ENCODE measurements at places on chromosomes 11 and 22. TPM values are rescaled to one million over a fixed set of nuclear protein-coding genes. Genes with fewer than 3 reads are reported as not detected.

GRCh38 chr22:36267058-36267457, 14.1 kb downstream of the APOL1 start:
- DNase-seq = no peak
- no peak overlapping the region for H3K27ac ChIP-seq
- H3K4me1 ChIP-seq = peaks cover 2% of the 10 kb centered on the region
- no peaks in the 10 kb centered on the region for H3K27me3 ChIP-seq
- peaks cover 37% of the 10 kb centered on the region for H3K36me3 ChIP-seq

GRCh38 chr11:106397787-106398501, 320.5 kb downstream of the AASDHPPT start:
- H3K36me3 ChIP-seq = no peaks in the 10 kb centered on the region
- H3K4me1 ChIP-seq = no peaks in the 10 kb centered on the region
- H3K27me3 ChIP-seq = no peaks in the 10 kb centered on the region
- DNase-seq = no peak
- H3K4me3 ChIP-seq = no peak overlapping the region
- H3K27ac ChIP-seq = no peak overlapping the region

- no peak for DNase-seq
- no peak overlapping the region for H3K27ac ChIP-seq
- H3K36me3 ChIP-seq = no peaks in the 10 kb centered on the region
- H3K27me3 ChIP-seq = no peaks in the 10 kb centered on the region
- no peak overlapping the region for H3K4me3 ChIP-seq
Observed at GRCh38 chr11:106217456-106217855, 140.0 kb downstream of the AASDHPPT start.

The OR4D5 gene
- not detected for total RNA-seq

The MS4A3 gene
- total RNA-seq = not detected

The FAM111B gene
- 31.0 TPM for total RNA-seq

The OR5P2 gene
- total RNA-seq = not detected

The MPPED1 gene
- not detected for total RNA-seq

The TRPM5 gene
- not detected for total RNA-seq

Data from activated CD4-positive, alpha-beta memory T cell treated with anti-CD3 and anti-CD28 coated beads for 36 hours (primary cell).